Stimulated activated CD4-positive, alpha-beta T cell treated with anti-CD3 and anti-CD28 coated beads, Interleukin-1b, Interleukin-23, amount 100 ng/mL, for 1 hour (primary cell): ENCODE measurements at places on chromosomes 4 and X.

DNA sequence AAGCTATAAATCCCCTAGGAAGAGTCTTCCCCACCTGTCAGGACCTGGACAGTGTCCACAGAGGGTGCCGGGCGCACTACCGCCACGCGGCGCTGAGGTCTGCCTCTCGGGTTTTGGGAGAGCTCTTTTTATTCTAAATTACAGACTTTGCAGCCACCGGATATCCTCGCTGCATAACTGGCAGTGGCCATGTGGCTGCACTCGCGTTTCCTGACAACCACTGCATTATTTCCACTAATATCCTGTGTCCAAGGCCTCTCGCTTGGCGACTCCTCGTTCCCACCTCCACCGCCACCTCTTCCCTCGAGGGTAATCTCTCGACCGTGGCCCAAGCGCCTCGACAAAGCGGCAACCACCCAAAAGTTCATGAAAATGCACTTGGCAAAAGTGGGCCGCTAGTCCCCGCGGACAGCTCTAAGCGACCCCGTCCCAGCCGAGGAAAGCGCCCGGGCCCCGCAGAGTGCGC, 512 bp upstream of the TMEM131L start:
- DNase-seq, result no peak

- no peak for DNase-seq
Measured at GRCh38 chrX:43446752-43447151, 209.3 kb upstream of the MAOA start.

DNA sequence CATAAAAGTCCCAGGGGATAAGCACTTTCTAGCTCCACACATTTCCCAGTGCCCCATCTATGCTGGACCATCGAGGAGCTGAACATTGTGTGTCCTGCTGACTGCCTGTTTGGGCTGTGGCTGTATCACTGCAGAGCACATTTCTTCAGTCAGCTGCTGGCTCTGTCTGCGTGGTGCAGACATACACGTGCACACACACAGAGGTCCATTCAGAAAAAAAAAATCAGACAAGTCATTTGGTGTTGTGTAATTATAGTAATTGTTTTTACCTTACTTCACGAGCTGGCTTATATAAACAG, 1.1 kb upstream of the PDLIM3 start:
- no peak for DNase-seq

DNA sequence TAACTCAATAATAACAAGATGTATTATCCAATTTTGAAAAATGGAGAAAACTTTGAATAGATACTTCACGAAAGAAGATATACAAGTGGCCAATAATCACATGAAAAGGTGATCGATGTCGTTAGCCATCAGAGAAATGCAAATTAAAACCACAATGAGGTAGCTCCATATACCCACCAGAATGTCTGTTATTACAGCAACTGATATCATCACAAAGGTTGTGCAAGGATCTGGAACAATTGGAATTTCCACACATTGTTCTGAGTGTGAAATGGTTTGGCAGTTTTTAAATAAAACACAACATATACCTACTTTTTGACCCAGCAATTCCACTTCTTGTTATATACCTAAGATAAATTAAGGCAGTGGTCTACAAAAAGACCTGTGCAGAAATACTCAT, 71.7 kb downstream of the IRS4 start:
- DNase-seq, result no peak
